Stimulated activated CD4-positive, alpha-beta T cell treated with anti-CD3 and anti-CD28 coated beads, TNF-alpha, amount 100 ng/mL, for 24 hours (primary cell): ENCODE measurements at places on chromosomes 2 and 18.

- DNase-seq: no peak
These were observed 5.9 kb downstream of the TRIB2 start for GRCh38 chr2:12722447-12723316.

GRCh38 chr2:95043300-95044093 is 18.0 kb downstream of the MAL start:
- no peak for DNase-seq

GRCh38 chr2:241469746-241470145 is 38.6 kb downstream of the STK25 start:
- no peak for DNase-seq

DNA sequence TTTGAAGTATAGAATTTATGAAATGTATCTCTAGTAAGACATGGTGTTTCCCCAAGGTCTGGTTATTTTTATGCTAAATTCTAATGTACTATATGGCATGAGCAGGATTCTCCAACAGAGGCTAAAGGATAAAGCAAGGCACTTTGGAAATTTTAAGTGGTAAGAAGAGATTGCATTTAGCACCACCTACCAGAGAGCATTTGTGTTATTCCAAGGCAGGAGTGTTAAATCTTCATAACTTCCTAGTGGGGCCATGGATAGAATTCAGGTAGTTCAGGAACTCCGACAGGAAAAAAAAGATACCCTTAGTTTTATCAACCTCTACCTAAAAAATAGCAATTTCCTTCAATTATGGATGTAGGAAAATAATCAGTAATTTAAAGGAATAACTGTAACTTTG is 497.4 kb upstream of the CRIM1 start:
- DNase-seq: no peak

- DNase-seq: no peak
These were observed 537 bp upstream of the STAT4 start for GRCh38 chr2:191151331-191151730.

DNA sequence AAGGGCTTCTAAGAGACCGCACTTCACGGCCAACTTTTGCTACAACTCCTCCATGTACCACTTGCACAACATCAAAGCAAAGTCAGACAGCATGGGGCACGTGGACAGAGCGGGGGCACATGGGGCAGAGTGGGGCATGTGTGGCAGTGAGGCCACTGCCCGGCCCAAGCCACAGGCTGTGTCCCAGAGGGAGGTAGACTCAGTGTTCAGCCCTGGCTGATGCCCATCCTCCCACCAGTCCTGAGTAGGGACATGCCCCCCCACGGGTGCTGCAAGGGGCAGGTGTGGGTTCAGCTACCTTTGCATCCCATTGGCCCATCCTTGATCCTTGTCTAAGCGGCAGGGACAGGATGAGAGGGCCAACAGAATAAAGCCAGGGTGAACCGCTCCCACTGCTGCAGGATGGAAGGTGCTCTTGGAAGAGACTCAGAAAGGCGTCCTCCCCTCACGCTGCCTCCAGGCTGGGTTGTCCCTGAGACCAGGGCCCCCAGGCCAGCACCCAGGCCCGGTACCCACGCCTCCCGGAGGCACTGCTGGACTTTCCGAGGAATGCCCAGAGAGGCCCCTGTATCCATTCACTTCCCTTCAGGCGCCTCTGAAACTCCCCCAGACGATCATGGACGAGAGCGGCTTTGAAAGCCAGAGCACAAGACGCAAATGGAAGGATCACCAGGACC is 218.2 kb downstream of the NDUFA10 start:
- DNase-seq: no peak

GRCh38 chr2:186309901-186310300 is 176.2 kb upstream of the ZC3H15 start:
- no peak for DNase-seq

DNA sequence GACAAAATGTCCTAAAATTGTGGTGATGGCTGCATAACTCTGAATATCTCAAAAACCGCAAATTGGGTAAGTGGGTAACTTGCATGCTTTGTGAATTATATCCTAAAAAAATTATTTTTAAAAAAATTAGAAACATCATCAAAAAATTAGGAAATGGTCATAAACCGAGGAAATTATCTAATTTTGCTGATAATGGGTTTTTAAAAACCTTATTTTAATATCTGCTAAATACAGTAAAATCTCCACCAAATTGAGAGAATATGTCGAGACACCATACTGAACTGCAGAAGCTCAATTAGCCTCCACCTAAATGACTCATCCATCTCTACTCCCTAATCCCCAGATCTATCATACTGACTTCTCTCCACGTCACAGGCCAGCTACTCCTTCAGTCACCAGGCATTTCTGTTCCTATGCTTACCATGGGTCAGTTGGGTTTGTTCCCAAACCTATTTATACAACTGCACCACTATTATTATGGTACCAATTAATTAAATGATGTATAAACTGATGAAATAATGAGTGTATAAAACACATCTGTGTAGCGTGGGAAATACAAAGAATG is 36.1 kb downstream of the SPIRE1 start:
- DNase-seq: no peak

- DNase-seq: no peak
These were observed 141.9 kb downstream of the RHBDD1 start for GRCh38 chr2:226977775-226978190.

- DNase-seq: no peak
These were observed 214.6 kb downstream of the TRIB2 start for GRCh38 chr2:12931186-12931844.

GRCh38 chr2:168976034-168976654 is 55.0 kb downstream of the ABCB11 start:
- DNase-seq: no peak

GRCh38 chr2:10137053-10137843 is 14.7 kb downstream of the RRM2 start:
- no peak for DNase-seq

GRCh38 chr18:6963452-6964097 is 154.0 kb downstream of the LAMA1 start:
- no peak for DNase-seq

GRCh38 chr2:84900971-84901370 is 4.5 kb upstream of the TMSB10 start:
- no peak for DNase-seq

- DNase-seq: no peak
These were observed 15.9 kb downstream of the FN1 start for GRCh38 chr2:215419769-215420470.

DNA sequence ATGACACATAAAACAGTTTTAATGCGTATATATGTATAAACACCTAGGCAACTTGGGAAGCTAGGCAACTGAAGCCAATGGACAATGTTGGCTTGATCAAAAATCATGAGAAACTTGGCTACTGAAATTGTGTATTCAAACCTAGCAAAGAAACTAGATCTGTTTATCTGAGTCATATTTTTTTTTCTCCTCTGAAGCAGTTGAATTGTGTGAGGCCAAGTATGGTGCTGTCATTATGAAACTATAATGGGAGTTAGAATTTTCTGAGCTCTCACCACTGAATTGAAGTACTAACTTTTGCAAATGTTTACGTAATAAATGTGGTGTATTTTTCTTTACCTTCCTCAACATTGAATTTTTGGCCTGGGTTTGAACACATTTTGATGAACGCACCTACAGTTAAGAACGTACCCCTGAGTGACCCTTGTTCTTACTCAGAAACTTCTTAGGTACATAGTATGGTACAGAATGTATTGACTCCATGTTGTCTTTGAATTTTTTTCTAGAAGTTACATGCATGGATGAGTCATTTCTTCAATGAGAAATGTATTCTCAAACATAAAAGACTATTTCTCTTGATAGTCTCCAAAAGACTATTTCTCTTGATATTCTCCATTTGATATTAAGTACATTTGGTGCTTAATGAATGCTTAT is 23.8 kb downstream of the CD28 start:
- no peak for DNase-seq

GRCh38 chr2:95707837-95708236 is 116.0 kb downstream of the TRIM43 start:
- no peak for DNase-seq

GRCh38 chr2:23268467-23269263 is 116.3 kb upstream of the KLHL29 start:
- no peak for DNase-seq

- DNase-seq: no peak
These were observed 258.9 kb downstream of the RDH14 start for GRCh38 chr2:18301421-18302139.

DNA sequence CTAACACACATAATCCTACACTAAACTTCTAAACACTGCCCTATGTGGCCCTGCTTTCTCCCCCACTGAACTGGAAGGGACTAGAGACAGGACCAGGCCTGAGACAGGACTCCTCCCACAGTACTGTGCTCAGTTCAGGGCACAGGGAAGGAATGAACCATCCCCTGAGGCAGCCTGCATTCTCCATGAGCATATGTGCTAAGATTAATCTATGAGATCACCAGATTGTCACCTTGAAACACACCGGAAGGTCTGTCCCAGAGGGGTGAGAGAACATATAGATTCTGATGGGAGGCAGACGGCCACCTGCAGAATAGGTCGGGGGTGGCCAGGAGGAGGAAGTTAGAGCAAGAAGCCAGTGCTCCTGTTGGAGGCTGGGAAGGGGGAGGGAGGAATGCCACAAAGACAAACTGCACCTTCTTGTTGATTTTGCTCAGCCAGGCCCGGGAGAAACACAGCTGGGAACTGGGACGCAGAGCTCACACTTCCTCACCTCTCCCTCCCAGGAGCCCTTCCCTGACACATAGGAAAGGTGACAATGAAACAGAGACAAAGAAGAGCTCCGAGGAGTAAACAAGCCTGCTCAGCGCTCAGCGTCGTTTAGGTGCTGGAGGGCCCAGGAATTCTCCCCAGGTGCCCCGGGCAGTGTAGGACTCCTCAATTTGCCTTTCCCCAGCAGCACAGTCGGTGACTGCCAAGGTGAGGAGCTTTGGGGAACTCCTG is 52.1 kb downstream of the ZBTB7C start:
- DNase-seq: no peak

DNA sequence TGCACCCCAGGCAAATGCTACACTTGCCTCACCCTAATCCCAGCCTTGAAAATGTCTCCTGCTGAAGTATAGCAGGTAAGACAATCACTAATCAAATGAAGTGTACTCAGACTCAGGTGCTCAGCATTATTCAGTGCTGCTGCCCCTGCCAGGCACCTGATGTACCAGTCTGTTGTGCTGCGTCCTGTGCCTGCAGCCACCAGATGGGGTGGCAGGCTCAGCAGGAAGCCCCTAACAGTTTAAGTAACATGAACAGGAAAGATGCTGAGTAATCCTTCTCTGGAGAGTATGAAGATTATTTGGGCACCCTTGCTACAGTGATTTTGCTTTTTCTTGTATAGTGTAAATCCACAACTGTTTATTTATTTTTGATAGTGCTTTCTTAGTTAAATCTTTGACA is 69.1 kb downstream of the TACR1 start:
- DNase-seq: no peak

GRCh38 chr2:127422559-127423477 is 4.6 kb downstream of the PROC start:
- DNase-seq: no peak

- DNase-seq: no peak
These were observed 17.5 kb upstream of the TNS1 start for GRCh38 chr2:218020281-218020680.

- DNase-seq: no peak
These were observed 33.8 kb downstream of the SDC1 start for GRCh38 chr2:20190876-20191713.

GRCh38 chr18:12640881-12641200 is 17.1 kb downstream of the SPIRE1 start:
- no peak for DNase-seq

- DNase-seq: no peak
These were observed 39.9 kb downstream of the TANK start for GRCh38 chr2:161199912-161200701.

DNA sequence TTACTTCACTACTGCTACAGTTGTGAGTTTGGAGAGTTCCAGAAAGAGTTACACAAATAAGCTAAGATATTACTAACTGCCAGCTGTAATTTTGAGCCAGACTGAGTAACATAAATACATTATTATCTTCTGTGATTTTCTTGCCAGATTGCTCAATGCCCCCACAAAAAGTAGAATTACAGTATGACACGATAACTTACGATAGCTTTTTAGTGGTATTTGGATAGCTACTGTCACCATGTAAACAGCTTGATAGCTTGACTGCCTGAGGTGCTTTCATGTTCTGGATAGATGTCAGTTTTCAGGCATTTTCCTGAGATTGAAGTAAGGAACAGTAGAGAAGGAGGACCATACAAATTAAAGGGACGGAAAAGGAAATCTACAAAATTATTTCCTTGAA is 533.3 kb downstream of the SOCS6 start:
- no peak for DNase-seq

DNA sequence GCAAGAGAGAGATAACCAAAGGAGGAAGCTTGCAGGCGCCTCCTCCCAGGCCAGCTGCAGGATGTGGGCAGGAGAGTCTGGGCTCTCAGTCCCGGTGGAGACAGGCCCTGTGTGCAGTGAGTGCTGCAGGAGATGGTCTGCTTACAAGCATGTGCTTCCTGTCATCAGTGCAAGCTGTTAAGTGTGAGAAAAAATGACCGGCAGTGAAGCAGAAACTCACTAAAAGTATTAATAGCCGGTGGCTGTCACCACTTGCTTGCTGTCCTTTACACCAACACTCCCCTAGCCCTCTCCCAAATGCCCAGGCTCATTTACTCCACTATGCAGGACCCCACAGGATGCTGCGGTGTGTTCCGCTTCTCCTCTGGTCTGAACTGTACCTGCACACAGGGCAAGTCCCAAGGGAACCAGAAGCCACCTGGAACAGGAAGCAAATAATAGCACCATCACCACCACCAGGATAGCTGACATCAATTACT is 435.6 kb upstream of the HS6ST1 start:
- no peak for DNase-seq

GRCh38 chr2:11582862-11583752 is 49.3 kb downstream of the GREB1 start:
- DNase-seq: peak; percentile 14

- DNase-seq: no peak
These were observed 827.6 kb downstream of the RNF144A start for GRCh38 chr2:7744827-7745226.

DNA sequence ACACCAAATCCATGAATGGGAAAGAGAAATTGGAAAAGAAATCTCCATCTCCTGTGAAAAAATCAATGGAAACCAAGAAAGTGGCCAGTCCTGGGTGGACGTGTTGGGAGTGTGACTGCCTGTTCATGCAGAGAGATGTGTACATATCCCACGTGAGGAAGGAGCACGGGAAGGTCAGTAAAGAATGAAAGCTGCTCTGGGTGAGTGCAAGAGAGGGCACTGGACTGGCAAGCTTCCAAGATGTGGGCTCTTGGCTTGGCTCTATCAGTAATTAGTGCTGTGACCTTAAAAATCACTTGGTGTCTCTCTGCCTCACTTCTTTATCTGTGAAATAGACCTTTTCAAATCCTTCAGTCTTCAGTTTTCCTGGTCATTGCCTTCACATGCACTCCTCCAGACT is 89.0 kb downstream of the ZNF532 start:
- DNase-seq: no peak
